Hippocampal formation (tissue), 2 donors: ENCODE measurements at places on chromosomes 5 and 9.

DNA sequence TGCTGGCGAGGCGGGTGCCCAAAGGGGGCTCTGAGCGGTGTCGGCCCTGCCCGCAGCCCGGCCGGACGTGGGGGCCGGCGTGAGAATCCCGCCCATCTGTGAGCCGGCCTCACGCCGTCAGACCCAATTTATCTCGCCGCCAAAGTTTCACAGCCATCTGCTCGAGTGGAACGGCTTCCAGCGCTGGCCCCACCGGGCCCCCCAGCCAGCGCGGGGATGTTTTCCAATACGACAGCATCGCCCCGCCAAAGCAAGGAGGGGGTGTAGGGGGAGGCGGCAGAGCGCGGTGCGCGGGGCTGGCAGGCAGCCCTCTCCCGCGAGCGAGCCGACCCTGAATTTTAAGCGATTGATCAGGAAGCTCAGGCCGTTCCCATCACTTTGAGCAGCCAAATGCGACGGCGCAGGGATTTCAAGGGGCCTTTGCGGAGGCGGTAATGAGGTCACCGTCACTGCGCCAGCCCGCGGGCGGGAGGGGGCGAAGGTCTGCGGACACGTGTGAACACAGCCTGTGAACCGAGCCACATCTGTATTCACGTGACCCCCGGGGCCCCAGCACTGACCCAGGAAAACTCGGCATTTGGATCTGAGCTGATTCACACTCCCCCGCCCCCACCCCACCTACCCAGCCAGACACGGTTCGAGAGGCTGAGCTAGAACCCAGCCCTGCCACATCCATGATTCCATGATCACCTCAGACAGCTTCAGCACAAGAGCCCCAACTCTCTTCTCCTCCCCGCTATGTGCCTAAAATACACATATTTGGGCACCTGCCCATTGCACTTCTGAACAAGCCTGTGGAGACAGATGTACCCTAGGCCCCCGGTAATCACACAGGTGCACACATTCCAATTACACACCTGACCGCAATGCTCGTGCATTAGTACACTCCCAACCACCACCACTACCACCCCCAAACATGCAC, 47.8 kb upstream of the PSD2 start:
- no peak for DNase-seq

- DNase-seq, result no peak
Measured at GRCh38 chr9:17969232-17969631, 390.4 kb downstream of the SH3GL2 start.

DNA sequence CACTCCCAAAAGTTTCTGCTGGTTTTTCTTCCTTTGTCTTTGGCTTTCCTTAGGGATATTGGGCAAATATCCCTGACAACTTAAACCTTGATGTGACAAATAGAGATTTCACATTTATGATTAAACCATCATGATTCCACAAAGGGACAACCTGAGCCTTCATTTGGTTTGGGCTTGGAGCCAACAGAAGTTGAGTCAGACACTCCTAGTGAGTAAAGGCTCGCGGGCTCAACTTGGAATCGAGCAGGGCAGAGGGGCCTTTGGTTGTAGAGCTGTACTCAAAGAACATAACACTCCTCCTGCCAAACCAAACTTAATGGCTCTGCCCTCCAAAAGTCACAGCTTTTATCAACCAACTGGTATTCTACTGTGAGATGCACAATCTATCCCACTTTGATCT, 290.2 kb upstream of the MAP3K1 start:
- no peak for DNase-seq

GRCh38 chr5:137737349-137738131, 1.7 kb upstream of the KLHL3 start:
- DNase-seq, result no peak

GRCh38 chr5:57824623-57825022, 342.0 kb upstream of the ACTBL2 start:
- no peak for DNase-seq

DNA sequence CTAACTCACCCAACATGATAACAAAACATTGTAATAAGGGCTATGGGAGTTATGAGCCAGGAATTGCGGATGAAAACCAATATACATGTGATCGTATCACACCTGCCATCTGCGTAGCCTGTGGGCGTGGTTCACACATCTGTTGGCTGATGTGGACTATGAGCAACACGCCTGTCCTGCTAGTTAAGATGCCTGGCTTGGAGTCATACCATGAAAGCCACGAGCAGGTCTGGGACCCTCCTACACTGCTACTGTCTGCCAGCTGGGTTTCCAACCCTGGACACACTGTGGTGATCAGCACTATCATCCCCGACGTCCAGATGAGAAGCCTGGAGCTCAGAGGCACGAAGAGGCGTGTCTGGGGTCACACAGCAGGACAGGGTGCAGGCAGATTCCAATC, 40.2 kb downstream of the STK10 start:
- no peak for DNase-seq

DNA sequence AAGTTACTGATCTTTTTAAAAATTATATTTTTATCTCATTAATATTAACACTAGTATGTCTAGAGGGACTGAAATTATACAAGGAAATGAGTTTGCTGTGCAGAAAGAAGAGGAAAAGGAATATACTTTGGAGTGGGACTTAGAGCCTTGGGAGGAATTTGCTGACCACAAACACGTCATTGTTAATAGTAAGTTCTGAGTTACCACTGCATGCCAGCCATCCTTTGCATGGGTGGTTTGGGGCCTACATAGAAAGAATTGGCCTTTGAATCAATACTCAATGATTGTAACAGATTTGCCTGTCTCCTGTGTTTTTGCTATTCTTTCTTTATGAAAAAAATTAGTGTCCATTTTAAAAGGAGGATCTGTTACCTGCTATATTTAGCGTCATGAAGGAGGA, 232.6 kb upstream of the TNC start:
- DNase-seq, result no peak

DNA sequence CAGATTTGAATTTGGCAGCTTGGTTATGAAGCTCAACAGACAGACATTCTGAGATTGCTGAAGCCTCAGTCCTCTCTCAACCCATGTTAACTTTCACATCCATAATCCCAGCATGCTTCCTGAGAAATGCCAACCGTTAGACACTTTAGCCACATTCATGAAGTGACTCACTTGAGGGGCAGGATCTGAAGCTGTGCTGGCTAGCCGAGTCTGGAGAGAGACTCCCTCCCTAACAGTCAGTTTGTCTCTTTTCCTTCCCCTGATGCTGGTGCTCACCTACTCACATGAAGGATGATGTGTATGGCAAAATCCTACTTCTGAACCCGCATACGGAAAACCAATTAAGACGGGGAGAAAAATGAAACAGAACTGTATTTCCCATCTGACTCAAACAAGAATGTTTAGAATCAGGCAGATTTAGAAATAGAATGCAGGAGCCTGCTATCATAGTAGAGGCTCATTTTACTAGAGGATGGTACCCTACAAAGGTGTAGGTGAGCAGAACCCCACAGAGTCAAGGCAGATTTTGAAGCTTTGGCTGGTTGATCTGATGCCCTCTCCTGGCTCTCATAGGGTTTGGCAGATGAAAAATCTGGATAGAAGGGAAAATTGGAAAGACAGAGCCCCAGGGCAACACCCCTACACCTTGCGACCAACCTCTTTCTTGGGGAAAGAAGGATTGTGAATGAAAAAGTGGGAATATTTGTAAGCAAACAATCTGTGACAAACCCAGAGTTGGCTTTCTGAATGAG, 150.9 kb upstream of the LHFPL2 start:
- no peak for DNase-seq

DNA sequence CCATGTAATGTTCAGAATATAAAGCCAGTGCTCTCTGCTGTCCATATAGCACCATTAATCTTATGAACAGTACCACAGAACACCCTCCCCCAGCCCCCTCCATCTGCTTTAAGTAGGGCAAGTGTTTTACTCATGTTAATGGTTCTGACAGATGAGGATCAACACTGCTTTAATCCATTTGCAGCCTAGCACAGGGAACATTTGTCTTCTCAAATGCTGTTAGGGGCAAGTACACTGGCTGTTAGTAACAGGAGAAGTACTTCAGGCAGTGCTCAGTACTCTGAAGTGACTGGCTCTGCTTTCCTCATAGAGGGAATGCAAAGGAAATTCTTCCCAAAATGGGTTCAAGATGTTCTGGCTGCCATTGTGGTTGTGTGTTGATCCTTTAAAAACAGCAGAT, 202.6 kb downstream of the DCP2 start:
- DNase-seq, result no peak

DNA sequence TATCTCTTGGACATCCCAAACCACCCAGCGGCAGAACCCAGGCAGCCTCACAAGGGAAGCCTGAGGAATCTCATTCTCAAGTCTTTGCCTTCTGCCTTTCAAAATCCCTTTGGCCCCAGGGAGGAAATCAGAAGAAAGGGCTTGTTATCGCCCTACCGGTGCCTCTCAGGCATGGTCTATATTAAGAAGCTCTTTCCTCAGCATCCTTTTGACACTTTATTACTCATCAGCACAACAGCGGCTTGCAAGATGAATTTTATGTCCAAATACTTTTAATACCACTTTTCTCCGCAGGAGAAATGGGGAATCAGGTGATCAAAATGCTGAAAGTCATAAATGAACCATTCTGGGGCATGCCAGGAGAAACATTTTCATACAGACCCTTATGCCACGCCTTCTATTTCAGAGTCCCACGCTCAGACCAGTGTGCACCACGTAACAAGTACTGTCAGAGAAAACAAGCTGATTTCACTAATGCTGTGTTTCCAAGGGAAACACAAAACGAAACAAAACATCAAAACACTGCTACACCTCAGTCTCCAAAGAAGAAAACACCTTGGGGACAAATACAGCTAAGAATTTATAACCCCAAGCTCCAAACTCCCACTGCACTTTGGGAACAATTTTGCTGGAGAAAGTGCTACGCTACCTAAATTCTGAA, 30.0 kb downstream of the RAPGEF1 start:
- no peak for DNase-seq

DNA sequence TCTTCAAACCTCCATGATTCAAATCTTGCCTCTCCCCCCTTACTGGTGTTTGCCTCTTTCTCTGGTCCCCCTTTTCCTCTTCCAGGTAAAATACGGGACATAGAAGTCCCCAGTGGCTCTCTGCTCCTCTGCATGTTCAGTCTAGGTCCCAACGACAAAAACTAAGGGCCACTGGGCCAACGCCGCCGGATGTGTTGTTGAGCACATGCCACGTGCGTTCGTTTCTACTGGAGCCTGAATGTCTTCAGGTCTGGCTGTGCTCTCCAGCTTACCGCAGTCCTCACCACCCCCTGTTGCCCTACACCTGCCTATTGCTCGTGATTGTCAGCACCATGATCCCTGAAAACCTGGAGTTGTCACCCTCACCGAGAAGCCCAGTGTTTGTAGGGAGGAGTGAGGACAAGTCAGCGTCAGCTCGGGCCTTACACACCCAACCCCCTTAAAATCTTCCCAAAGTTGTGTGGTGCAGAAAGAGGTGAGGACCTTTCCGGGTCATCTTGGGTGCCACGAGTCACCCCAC, 2.8 kb upstream of the ADAMTS2 start:
- DNase-seq, result no peak

DNA sequence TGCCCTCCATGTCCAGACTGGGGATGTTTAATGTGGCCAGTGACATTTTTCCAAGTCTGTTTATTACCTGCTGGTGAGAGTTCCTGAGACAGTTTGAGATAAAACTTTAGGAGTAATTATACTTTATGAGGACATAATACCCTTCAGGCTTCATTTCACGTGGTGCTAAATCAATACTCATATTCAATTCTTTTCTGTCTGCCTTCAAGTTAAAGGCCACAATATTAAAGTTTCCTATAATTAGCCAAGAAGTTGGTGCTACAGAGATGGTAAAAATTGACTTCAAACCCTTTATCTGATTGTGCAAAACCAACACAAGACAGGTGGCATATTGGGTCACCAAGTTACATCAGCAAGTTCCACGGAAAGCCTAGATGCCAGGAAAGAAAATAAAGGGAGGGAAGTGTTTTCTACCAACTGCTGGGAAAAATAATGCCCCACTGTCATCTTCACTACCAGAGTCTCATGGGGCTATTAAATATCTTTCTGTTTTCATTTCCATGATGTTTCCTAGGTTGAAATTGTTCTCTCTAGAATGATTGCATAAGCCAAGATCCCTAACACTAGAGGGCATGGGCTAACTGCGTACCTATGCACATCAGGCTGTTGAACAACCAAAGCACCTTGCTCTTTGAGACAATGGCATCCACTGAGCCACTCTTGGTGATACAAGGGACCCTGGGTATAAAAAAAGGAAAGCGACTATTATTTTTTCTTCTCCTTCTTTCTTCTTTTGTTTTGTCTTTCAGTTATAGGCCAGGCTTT, 68.7 kb downstream of the INSYN2B start:
- no peak for DNase-seq

- DNase-seq, result peak; percentile 4
Measured at GRCh38 chr5:171207256-171207847, 101.7 kb upstream of the TLX3 start.

- DNase-seq, result no peak
Measured at GRCh38 chr5:62653864-62654575, 75.4 kb downstream of the LRRC70 start.

- DNase-seq, result no peak
Measured at GRCh38 chr5:61813361-61813760, 481.3 kb downstream of the ZSWIM6 start.
